ENCODE measurements at places on chromosomes 7 and 10.
A peak's percentile ranks its signal among the peaks of the same experiment; 100 is the strongest.

- no peak for DNase-seq
Measured at GRCh38 chr10:84334811-84335210, 6.4 kb downstream of the CCSER2 start.

GRCh38 chr7:24297362-24297761, 13.4 kb downstream of the NPY start:
- no peak for DNase-seq

GRCh38 chr10:15037691-15038090, 6.1 kb upstream of the OLAH start:
- no peak for DNase-seq

DNA sequence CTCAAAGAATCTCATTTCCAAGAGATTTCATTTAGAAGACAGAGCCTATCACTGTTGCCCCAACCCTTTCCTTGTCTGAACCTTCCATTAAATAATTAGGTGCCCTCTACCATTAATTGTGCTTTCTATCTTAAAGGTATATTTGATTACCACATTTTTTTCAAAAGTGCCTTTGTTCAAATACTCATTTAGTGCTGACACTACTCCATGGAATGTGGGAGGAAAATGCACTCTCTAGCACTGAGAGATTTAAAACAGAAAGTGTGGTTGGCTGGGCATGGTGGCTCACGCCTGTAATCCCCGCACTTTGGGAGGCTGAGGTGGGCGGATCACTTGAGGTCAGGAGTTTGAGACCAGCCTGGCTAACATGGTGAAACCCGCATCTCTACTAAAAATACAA, 119.8 kb downstream of the CACNA2D1 start:
- no peak for DNase-seq

DNA sequence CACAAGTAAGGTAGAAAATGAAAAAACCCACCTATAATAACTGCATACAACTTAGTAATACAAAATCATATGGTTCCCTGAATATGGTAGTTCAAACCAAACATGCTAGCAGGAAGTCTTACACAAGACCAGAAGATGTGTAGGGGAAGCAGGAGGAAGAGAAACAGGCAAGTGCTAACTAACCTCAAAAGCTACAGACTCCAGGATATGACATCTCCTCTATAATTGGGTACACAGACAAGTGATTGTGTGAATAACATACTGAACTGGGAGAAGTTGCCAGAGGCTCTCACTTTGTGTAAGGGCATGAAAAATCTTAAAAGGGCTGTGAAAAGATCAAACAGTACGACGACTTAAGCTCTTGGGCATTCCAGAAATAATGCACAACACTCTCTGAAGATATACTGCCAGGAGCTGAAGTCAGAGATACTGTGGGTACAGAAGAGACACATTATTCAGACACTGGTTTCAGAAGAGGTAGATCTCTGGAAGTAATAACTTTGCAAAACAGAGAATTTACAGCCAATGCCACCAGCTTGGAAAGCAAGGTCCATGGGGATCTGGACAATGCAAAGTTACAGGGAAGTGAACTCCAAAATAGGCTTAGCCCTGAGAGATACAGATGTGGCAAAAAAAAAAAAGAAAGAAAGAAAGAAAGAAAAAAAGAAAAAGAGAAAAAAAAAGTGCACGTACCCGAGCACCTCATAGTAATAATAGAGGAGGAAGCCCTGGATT, 767.2 kb downstream of the TNS3 start:
- no peak for DNase-seq

- peak; percentile 65 for DNase-seq
Measured at GRCh38 chr10:110501142-110501937, 3.6 kb downstream of the DUSP5 start.

DNA sequence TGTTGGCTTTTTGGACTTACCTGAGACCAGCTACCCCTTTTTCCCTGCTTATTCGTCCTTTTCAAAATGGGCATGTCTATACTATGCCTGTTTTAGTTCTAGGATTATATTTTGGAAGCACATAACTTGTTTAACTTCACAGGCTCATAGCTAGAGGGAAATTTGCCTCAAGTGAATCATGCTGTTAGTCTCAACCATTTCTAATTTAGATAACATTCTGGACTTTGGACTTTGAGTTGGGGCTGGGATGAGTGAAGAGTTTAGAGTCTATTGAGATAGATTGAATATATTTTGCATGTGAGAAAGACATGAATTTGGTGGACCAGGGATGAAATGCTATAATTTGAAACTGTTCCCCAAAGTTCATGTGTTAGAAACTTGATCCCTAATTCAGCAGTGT, 554.6 kb upstream of the C7orf33 start:
- no peak for DNase-seq

GRCh38 chr7:16558761-16559302, 32.2 kb downstream of the LRRC72 start:
- no peak for DNase-seq

DNA sequence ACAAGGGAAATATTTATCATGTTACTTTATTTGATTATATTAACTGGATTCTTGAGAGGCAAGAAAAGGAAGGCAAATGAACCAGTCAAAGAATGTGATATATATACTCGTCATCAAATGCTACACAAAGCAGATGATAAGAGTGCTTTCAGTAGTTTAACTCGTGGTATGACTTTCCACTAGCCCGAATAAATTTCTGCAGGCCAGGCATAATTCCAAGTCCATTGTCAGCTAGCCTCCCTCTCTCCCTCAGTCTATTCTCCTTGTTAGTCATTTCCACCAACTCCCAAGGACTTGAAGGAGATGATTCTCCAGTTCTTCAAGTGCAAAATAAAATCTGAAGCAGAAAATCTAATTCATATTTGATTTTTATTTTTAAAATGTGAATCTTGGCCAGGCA, 190.5 kb downstream of the GLI3 start:
- no peak for DNase-seq

Data from stimulated activated naive CD4-positive, alpha-beta T cell treated with Interleukin-2 at 50 U/mL for 16 hours (primary cell).